ENCODE measurements at places on chromosomes 11 and 22.

DNA sequence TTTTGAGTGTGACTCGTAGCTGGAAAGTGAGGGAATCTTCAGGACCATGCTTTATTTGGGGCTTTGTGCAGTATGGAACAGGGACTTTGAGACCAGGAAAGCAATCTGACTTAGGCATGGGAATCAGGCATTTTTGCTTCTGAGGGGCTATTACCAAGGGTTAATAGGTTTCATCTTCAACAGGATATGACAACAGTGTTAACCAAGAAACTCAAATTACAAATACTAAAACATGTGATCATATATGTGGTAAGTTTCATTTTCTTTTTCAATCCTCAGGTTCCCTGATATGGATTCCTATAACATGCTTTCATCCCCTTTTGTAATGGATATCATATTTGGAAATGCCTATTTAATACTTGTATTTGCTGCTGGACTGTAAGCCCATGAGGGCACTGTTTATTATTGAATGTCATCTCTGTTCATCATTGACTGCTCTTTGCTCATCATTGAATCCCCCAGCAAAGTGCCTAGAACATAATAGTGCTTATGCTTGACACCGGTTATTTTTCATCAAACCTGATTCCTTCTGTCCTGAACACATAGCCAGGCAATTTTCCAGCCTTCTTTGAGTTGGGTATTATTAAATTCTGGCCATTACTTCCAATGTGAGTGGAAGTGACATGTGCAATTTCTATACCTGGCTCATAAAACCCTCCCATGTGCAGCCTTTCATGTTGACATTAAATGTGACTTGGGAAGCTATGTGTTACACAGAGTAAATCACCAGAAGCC is 11.0 kb downstream of the OR51E1 start:
- no peak for DNase-seq

DNA sequence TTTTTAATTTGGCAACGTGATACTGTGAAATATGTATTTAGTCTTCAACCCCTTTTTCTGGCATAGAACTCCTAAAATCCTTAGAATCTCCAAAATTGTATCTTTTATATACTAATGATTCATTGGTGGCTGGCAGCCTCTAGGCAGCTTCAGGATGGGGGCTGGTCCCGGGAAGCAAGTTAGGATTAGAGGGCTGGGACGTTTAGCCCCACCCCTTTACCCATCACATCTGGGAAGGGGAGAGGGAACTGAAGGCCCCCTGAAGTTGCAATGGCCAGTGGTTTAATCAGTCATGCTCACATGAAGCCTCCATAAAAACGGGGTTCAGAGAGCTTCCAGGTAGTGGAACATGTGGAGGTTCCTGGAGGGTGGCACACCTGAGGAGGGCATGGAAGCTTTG is 7.1 kb downstream of the IL17RA start:
- no peak for DNase-seq

- no peak for DNase-seq
Measured at GRCh38 chr11:13344818-13345217, 67.2 kb downstream of the BMAL1 start.

DNA sequence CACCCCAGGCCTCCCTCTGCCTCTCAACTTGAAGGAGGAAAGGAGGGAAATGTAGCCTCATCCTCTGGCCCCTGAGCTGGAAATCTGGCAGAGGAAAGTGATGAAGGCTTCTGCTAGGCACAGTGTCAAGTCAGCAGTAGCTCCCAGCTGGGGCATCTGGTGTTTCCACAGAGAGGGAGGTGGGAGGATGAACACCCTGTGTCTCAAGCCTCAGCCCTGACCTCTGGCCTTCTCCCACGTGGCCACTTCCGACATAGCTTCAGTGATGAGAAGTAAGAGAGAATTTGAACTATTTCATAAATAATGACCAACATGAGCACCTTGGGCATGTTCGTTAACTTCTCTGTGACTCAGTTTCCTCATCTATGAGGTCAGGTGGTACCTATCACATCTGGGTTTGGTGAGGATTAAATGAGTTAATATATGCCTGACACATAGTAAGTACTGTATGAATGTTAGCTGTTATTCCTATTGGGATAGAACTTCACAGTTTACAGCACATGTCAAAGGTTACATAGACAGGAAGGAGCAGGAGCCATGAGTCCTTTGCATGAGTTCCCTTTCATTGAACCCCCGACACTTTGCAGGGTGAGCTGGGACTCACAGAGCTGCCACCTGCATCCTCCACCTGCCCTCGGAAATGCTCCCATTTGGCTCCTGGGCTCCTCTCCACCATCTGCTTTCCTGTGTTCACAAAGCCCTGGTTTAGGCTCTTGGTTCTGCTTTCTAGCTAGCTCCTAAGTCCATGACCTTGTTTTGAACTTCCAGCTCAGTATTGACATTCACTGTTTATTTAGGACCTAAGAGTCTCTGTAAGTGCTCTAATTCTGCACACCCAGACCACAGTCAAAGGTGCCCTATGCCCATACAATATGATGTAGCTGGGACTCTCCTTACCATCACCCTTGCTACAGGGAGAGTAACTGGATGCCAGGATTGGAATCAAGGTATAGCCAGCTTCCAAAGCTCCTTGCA is 61.7 kb downstream of the CSNK2A3 start:
- no peak for DNase-seq

GRCh38 chr11:115193914-115194801 is 310.1 kb downstream of the CADM1 start:
- DNase-seq = no peak
